ENCODE measurements at places on chromosomes 7 and 10. TPM values are rescaled to one million over a fixed set of nuclear protein-coding genes. Genes with fewer than 3 reads are reported as not detected.
A peak's percentile ranks its signal among the peaks of the same experiment; 100 is the strongest.

Gene SPRN
- 0.36 TPM for total RNA-seq

- no peak overlapping the region for H3K4me3 ChIP-seq
- peaks cover 18% of the 10 kb centered on the region for H3K4me1 ChIP-seq
- H3K27me3 ChIP-seq, result no peaks in the 10 kb centered on the region
- DNase-seq, result no peak
- no peak overlapping the region for H3K27ac ChIP-seq
These were observed 59.9 kb downstream of the CAV1 start for GRCh38 chr7:116584721-116585120.

DNA sequence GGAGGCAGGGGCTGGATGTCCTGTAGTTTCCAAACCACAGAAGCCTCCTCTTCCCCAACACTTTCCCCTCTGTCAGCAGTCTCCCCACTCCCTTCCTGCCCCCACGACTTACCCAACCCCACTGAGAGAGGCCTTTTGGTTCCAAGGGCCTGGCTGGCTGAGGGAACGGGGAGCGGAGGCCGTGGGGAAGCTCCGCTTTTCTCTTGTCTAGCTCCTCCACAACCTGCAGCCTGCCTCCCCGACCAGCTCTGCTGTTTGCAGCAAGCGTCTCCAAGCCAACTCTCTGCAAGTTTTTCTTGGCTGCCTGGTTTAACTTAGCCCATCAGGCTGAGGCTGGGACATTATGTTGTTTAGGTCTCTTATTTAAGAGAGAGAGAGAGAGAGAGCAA is 126.8 kb downstream of the NEURL1 start:
- H3K27ac ChIP-seq, result no peak overlapping the region
- no peaks in the 10 kb centered on the region for H3K27me3 ChIP-seq
- H3K4me3 ChIP-seq, result no peak overlapping the region
- peaks cover 11% of the 10 kb centered on the region for H3K4me1 ChIP-seq
- peaks cover 80% of the 10 kb centered on the region for H3K36me3 ChIP-seq

Gene ADAM22
- 0.18 TPM for total RNA-seq

- no peaks in the 10 kb centered on the region for H3K27me3 ChIP-seq
- DNase-seq, result no peak
- H3K4me1 ChIP-seq, result 0 out of 2 replicates have a peak, but pooled peaks cover under 1% of the 10 kb centered on the region
These were observed 111.1 kb upstream of the SH2B2 start for GRCh38 chr7:102175423-102176170.

Gene AP4M1
- 18.6 TPM for total RNA-seq

GRCh38 chr10:2011106-2011716 is 273.9 kb upstream of the ADARB2 start:
- no peak for DNase-seq
- no peak overlapping the region for H3K4me3 ChIP-seq
- H3K36me3 ChIP-seq, result no peaks in the 10 kb centered on the region
- no peaks in the 10 kb centered on the region for H3K27me3 ChIP-seq

GRCh38 chr7:68246189-68246633 is 1249.6 kb downstream of the TYW1 start:
- H3K27me3 ChIP-seq, result no peaks in the 10 kb centered on the region
- H3K36me3 ChIP-seq, result no peaks in the 10 kb centered on the region
- H3K4me1 ChIP-seq, result no peaks in the 10 kb centered on the region

Gene NUTM2D
- 0.56 TPM for total RNA-seq

GRCh38 chr7:43501870-43502269 is 81.0 kb upstream of the STK17A start:
- H3K27me3 ChIP-seq, result peaks cover 45% of the 10 kb centered on the region
- no peak overlapping the region for H3K4me3 ChIP-seq
- H3K4me1 ChIP-seq, result no peaks in the 10 kb centered on the region
- peak; percentile 12 for DNase-seq

Gene SEMA4G
- 0.56 TPM for total RNA-seq

DNA sequence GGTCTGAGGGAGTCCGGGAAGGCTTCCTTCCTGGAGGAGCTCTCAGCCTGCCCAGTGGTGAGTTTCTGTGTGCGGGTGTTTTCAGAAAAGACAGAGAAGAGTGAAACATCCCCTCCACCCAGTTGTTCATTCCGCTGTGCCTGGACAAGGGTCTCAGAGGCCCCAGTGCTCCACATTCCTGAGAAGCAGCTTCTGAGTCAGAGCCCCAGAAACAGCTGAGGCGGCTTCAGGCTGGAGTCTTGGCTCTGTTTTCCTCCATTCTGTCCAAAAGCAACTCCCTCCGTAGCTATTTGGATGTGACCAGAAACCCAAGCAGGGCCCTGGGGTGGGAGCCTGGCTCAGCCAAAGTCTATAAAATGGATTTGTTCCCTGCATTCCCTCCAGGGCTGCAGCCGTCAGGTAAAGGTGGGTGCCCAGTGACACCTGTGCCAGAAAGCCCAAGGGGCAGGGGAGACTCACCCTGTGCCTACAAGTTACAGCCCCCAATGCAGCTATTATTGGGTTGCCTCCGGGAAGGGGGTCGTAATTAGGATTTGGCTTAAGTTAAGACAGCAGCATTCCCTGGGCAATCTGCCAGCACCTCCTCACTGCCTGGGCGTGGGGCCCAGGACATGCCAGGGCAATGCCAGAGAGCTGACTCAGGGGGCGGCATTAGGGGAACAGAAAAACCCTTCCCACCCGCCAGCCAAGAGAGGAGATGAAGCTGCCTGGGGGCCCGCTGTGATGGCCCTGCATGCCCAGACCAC is 13.1 kb upstream of the CAMK2G start:
- no peak overlapping the region for H3K4me3 ChIP-seq
- H3K27me3 ChIP-seq, result no peaks in the 10 kb centered on the region
- H3K4me1 ChIP-seq, result peaks cover 35% of the 10 kb centered on the region
- peak overlapping the region; percentile 88 for H3K27ac ChIP-seq
- peak; percentile 86 for DNase-seq

DNA sequence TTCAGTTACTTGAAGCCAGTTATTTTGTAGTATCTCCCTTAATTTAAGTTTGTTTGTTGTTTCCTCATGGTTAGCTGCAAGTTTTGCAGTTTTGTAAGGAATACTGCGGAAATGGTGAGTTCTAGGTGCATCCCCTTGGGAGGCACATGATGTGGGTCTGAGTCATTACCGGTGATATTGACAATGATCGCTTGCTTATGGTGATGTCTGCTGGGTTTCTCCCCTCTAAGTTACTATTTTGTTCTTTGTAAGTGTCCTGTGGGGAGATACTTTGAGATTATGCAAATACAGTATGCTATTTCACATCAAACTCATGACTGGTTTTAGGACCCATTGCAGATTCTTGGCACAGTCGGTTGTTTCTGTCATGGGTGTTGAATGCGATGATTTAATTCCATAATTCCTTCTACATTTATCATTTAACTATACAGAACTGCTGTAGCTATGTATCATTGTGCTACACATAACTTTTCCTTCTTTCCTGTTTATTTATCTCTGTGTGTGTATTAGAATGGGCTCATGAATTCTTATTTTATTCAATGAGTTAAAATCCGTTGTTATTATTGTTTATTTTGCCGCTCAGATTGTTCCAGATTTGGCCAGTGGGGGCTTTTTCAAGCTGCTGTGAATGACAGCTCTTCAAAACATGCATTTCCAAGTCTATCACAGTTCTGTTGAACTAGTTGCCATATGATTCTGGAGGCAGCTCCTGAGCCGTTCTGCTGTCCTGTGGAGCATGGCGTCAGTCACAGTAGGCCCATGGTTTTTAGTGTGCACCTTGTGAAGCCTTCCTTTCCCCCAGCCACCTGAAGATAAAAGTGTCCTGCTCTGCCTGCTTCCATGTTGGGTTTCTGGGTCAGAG is 18.4 kb downstream of the TSPAN14 start:
- DNase-seq, result peak; percentile 85
- H3K4me3 ChIP-seq, result no peak overlapping the region
- H3K36me3 ChIP-seq, result peaks cover 4% of the 10 kb centered on the region
- peak overlapping the region; percentile 48 for H3K27ac ChIP-seq
- H3K27me3 ChIP-seq, result no peaks in the 10 kb centered on the region
- H3K4me1 ChIP-seq, result peaks cover 27% of the 10 kb centered on the region

Gene GNAT3
- total RNA-seq, result not detected

Gene TWIST1
- 18.6 TPM for total RNA-seq

Gene ARPC1A
- 327 TPM for total RNA-seq

DNA sequence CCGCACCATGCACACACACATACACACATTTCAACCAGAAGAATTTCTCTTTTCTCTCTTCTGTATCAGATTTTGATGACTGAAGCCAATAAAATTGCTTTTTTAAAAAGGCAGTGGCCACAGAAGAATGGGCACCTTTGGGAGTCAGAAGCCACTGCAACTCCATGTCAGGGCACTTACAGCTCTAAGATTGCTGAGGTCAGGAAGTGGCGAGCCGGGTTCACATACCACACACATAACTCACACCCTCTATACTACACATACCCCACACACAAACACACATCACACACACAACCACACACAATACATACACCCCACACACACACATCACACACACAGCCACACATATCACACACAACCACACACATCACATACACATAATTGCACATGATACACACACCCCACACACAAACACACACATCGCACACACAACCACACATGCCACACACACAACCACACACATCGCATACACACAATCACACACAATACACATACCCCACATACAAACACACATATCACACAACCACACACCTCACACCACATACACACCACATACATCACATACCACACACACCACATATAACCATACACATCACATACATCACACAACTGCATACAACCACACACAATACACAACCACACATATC is 31.2 kb downstream of the GPRIN2 start:
- peaks cover 28% of the 10 kb centered on the region for H3K4me1 ChIP-seq
- no peaks in the 10 kb centered on the region for H3K27me3 ChIP-seq
- H3K27ac ChIP-seq, result peak overlapping the region; percentile 82
- no peak overlapping the region for H3K4me3 ChIP-seq
- DNase-seq, result peak; percentile 89
- no peaks in the 10 kb centered on the region for H3K36me3 ChIP-seq

GRCh38 chr7:16562456-16563220 is 36.0 kb downstream of the LRRC72 start:
- no peak overlapping the region for H3K4me3 ChIP-seq
- DNase-seq, result no peak
- H3K27me3 ChIP-seq, result no peaks in the 10 kb centered on the region
- no peaks in the 10 kb centered on the region for H3K36me3 ChIP-seq
- no peaks in the 10 kb centered on the region for H3K4me1 ChIP-seq

Gene WBP1L
- total RNA-seq, result 31.0 TPM
